ENCODE measurements at places on chromosomes 6 and 20. TPM values are rescaled to one million over a fixed set of nuclear protein-coding genes. Genes with fewer than 3 reads are reported as not detected.

GRCh38 chr6:11219400-11219834, 13.1 kb downstream of the NEDD9 start:
- peaks cover 11% of the 10 kb centered on the region for H3K4me1 ChIP-seq
- H3K4me3 ChIP-seq: no peak overlapping the region
- peak overlapping the region; percentile 76 for H3K27ac ChIP-seq
- no peaks in the 10 kb centered on the region for H3K27me3 ChIP-seq

GRCh38 chr6:53598265-53598907, 53.5 kb upstream of the GCLC start:
- H3K4me3 ChIP-seq: no peak overlapping the region
- H3K27ac ChIP-seq: no peak overlapping the region
- DNase-seq: no peak
- H3K4me1 ChIP-seq: peaks cover under 1% of the 10 kb centered on the region
- H3K27me3 ChIP-seq: no peaks in the 10 kb centered on the region

DNA sequence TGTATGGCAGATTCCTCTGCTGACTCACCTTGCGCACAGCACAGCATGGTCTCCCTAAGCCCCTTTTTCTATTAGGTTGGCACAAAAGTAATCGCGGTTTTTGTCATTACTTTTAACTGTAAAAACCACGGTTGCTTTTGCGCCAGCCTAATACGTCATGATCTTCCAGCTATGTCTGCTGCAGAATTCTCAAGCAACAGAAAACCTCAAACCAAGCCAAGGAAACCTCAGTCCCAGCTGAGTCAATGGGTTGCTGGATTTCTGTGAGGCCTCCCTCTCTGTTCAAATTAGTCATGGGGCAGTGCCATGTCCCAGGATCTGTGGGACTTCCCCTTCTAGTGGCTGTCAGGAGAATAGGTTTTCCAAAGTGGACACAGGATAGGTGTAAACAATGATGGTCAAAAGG, 15.7 kb upstream of the ENPP1 start:
- no peak overlapping the region for H3K4me3 ChIP-seq
- no peak overlapping the region for H3K27ac ChIP-seq
- no peaks in the 10 kb centered on the region for H3K27me3 ChIP-seq
- H3K36me3 ChIP-seq: no peaks in the 10 kb centered on the region
- DNase-seq: peak; percentile 16

DNA sequence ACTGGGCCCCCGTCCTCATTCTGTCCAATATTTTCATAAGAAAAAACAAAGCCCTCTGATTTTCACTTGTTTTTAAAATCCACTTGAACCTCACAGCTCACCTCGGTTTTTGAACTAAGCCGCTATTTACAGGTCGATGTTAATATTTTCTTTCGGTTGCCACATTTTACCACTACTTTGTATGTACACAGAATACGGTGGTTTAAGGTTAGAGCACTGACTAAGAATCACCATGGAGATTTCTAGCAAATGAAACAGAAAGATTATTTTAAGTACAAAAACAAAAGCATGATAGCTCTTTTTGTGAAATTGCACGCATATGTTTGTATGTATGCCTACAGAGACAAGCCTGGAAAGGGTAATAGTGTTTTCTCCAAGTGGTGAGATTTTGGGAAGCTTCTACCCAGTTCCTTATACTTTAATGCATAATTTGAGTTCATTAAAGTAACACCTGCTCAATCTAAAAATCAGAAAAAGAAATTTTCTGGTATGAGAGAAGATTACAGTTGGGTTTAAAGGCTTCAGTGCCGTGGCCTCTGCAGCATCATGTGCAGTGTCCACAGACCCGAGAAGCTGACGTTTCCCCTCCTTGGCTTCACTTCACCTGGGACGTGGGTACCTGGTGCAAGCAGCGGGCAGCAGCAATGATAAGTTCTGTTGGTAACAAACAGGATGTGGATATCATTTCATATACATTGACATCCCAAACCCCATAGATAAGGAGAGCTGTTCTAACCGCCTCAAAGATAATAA, 144.0 kb downstream of the UST start:
- DNase-seq: no peak
- H3K4me3 ChIP-seq: no peak overlapping the region
- no peaks in the 10 kb centered on the region for H3K36me3 ChIP-seq
- no peaks in the 10 kb centered on the region for H3K27me3 ChIP-seq
- H3K4me1 ChIP-seq: peaks cover 2% of the 10 kb centered on the region
- no peak overlapping the region for H3K27ac ChIP-seq

DNA sequence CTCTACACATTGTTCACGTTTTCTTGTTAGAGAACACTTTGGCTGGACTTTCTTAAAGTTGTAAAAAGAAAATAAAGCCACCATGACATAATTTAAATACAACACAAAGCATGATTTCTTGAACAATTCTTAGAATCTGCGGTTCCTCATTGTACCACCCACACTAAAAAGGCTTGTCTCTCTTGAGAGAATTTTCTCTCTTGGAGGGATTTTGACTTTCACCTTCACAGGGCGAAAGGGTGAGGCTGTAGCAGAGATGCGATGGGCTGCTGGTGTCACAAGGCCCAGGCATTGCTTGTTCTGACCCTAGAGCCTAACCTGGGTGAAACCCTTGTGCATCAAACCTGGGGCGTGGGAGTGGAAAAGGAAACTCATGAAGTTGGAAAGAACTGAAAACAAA, 122.7 kb upstream of the RIPOR2 start:
- H3K36me3 ChIP-seq: no peaks in the 10 kb centered on the region
- H3K4me3 ChIP-seq: no peak overlapping the region
- no peaks in the 10 kb centered on the region for H3K27me3 ChIP-seq
- no peak overlapping the region for H3K27ac ChIP-seq

GRCh38 chr6:17393892-17394631, 667 bp downstream of the CAP2 start:
- H3K27me3 ChIP-seq: no peaks in the 10 kb centered on the region
- peaks cover 6% of the 10 kb centered on the region for H3K4me1 ChIP-seq
- H3K27ac ChIP-seq: peak overlapping the region; percentile 46
- DNase-seq: peak; percentile 85
- H3K4me3 ChIP-seq: peak overlapping the region; percentile 63

DNA sequence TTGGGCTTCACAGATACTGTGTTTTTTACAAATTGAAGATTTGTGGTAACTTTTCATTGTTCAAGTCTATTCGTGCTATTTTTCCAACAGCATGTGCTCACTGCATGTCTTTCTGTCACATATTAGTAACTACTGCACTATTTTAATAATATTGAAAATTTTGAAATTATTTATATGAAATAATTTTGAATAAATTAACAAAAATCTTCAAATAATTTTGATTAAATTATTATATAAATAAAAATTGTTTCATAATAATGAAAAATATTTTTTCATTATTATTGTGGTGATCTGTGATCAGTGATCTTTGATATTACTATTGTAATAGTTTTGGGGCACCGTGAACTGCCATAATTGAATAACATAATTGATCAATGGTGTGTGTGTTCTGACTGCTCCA, 204.1 kb downstream of the OGFRL1 start:
- no peaks in the 10 kb centered on the region for H3K36me3 ChIP-seq
- no peaks in the 10 kb centered on the region for H3K27me3 ChIP-seq
- peaks cover 6% of the 10 kb centered on the region for H3K4me1 ChIP-seq
- H3K4me3 ChIP-seq: no peak overlapping the region
- H3K27ac ChIP-seq: no peak overlapping the region

- peaks cover 12% of the 10 kb centered on the region for H3K4me1 ChIP-seq
- no peak overlapping the region for H3K4me3 ChIP-seq
- no peak overlapping the region for H3K27ac ChIP-seq
- no peaks in the 10 kb centered on the region for H3K27me3 ChIP-seq
- H3K36me3 ChIP-seq: peaks cover 2% of the 10 kb centered on the region
- DNase-seq: no peak
Measured at GRCh38 chr6:43481075-43481474, 3.7 kb downstream of the TJAP1 start.

DNA sequence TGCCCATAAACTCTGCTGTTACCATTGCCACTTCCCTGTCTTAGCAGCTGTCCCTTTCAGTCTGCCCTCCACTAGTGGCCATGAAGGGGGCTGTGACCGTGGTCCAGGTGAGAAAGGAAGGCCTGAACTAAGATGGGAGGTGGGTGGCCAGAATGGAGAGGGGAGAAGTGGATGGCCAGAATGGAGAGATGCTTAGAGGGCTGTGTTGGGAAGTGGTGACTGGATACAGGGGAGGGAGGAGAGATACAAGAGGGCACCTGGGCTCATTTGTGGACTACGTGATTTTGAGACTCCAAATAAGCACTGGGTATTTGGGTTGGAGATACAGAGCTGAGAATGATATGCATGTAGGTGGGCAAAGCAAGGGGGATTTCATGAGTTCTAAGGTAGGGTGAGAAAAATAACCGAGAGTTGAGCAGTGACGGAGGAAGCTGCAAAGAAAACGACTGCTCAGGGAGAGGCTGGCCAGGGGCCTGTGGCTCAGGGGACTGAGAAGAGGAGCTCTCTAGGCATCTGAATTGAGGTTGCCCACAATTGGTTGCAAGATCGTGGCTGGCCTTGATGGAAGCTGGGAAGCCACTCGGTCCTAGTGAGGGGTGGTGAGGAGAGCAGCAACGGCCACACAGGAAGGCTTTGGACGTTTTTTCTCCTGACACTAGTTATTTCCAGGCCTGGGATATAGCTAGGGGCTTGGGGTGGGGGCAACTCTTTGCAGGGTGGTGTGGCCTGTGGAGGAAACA, 36.9 kb downstream of the PANK2 start:
- peaks cover 11% of the 10 kb centered on the region for H3K4me1 ChIP-seq
- no peak overlapping the region for H3K27ac ChIP-seq
- no peak overlapping the region for H3K4me3 ChIP-seq
- DNase-seq: no peak

DNA sequence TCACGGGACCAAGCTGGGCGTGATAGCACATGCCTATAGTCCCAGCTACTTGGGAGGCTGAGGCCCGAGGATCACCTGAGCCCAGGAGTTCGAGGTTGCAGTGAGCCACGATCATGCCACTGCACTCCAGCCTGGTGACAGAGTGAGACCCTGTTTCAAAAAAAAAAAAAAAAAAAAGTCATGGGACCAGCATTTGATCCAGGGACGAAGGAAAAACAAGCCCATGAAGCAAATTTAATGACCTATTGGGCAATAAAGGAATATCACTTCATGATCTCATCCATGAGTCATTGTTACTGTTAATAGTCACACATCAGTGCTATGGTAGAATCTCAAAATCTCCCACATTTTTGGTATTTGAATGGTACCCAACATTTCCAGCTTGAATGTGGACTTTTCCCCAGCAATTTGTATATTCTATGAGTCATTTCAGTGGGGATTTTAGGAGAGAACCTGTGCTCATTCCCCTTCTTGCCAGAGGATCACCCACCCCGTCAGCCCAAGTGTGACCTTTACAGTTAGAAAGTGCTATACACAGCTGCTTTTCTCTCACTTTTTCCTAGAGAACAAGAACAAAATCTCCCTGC, 8.5 kb upstream of the SOD2 start:
- H3K4me1 ChIP-seq: peaks cover 10% of the 10 kb centered on the region
- H3K27ac ChIP-seq: peak overlapping the region; percentile 70
- peak; percentile 96 for DNase-seq
- no peaks in the 10 kb centered on the region for H3K27me3 ChIP-seq

The FRMD1 gene
- not detected for total RNA-seq

Data from fibroblast of lung (primary cell).